Uterus (tissue), 4 donors: ENCODE measurements at places on chromosomes 6 and 20.

DNA sequence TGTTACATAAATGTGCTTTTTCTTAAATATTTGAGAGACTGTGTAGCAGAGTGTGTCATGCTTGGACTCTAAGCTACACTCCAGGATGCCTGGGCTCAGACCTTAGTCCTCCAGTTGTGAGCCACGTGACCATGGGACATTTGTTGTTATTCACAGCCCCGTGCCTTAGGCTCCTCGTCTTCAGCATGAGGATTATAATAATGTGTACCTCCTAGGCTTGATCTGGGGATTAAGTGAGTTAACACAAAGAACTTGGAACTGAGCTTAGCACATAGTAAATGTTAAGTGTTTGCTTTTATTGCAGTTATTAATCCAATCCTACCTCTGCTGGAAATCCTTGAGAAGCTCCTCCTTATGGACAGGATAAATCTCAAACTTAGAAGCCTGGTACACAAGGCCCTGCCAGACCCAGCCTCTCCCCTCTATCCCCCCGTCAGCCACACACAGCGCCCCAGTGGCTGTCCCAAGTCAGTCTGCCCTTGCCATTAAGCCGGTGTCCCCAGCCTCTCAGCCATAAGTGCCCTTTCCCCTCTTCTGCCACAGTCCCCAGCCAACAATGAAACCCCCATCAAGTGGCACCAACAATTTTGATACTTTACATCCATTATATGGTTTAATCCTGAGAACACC is 177.5 kb downstream of the TMEM242 start:
- DNase-seq, result no peak

- DNase-seq, result peak; percentile 91
Measured at GRCh38 chr6:70566751-70567382, at the start of gene SDHAF4. Gene SDHAF4 (plus strand): TSS chr6:70566930. CDS start chr6:70566941, 11 bp downstream.

DNA sequence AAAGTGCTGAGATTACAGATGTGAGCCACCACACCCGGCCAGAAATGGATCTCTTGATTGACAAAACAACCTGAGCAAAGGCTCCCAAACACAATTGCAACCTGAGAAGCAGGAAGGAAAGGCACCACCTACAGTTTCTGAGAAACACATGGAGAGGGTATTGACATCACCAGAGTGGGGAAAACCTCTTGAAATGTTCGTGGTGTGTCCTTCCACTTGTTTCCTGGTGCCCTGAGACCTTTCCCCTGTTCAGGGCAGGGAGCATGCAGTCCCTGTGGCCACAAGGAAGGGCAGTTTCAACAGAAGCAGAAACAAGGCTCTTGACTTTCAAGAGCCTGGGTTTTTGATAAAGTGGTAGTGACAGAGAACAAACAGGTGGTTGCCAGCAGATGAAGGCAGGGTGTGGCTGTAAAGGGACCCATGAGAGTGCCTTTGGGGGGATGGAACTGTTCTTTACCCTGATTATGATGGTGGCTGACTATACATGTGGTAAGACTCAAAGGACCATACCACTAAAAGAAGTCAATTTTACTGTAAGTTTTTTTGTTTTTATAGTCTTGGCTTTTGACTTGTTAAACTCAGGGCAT is 3.2 kb upstream of the BPIFA1 start:
- no peak for DNase-seq

GRCh38 chr6:157144859-157145568 is 178.3 kb downstream of the TMEM242 start:
- no peak for DNase-seq

DNA sequence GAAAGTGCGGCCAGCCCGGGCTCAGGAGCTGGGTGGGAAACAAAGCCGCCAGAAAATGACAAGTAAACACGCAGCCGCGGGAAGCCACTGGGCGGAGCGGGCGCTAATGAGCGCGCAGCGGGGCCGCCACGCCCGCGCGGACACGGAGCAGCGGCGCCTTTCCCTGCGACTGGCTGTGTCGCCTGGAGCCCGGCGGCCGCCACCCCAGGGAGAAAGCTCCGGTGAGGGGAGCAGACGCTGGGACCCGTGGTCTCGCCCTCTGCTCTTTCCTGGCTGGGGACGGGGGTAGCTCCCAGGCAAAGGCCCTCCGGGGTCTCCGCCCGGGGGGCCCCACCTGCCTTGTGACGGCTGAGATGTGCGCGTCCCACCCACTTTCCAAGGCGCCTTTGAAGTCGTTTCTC is 54.9 kb downstream of the PRR18 start:
- no peak for DNase-seq

- no peak for DNase-seq
Measured at GRCh38 chr6:111852725-111853124, 20.5 kb downstream of the FYN start.

DNA sequence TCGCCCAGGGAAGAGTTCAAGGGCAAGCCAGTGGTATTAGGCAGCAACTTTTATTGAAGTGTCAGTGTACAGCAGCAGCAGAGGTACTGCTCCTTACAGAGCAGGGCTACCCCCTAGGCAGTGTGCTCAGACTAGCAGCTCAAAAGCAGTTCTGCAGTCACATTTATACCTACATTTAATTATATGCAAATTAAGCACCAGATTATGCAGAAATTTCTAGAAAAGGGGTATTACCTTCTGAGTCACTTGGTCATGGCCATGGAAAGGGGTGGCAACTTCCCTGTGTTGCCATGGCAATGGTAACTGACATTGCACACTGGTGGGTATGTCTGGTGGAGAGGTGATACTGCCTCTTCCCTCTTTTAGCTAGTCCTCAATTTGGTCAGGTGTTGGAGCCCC is 2.1 kb upstream of the ZKSCAN4 start:
- no peak for DNase-seq

DNA sequence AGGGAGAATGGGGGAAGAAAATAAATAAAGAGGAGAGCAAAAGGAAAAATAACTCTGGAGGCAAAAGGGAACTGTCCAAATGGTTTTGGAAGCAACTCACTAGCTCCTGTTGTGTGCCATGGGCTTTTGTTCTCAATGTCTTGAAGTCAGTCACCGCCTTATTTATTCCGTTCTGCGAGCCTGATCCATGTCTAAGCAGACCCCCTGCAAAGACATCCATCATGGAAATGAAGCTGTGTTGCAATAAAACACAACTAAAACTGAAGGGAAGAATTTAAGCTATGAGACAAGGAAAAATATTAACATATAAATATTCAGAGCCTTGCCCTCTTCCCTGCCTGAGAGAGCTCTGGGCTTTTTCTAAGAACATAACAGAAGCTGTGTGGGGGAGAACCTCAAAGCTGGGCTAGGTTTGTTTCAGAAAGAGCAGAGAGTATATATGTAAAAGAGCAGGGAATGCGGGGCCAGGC is 373.2 kb upstream of the CNR1 start:
- no peak for DNase-seq

DNA sequence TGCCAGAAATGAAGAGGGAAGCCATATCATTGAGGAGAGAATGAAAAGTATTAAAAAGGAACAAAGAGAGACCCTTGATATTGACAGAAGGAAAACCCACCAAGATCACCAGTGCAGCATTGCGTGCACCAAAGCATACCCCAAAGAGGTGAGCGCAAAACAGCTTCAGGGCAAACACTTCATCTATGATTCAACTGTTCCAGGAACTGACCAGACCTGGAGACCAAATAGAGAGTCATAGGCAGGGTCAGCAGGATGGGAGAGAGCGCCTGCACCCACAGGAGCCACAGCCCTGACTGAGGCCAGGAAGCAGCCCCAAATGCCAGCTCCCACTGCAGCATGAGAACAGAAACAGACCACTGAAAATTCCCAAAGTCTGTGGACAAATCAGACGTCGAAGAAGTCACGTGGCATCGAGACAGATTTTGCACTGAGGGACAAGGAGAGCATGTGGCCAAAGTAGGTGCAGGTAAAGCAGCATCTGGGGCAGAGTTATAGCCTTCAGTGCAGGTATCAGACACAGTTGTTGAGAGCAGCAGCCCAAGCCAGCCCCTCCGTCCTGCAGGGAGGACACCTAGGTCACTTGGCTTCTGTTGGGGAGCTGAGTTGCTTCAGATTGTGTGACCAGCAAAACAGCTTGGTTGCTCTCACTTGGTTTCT is 29.3 kb downstream of the CHRNA4 start:
- DNase-seq, result no peak

DNA sequence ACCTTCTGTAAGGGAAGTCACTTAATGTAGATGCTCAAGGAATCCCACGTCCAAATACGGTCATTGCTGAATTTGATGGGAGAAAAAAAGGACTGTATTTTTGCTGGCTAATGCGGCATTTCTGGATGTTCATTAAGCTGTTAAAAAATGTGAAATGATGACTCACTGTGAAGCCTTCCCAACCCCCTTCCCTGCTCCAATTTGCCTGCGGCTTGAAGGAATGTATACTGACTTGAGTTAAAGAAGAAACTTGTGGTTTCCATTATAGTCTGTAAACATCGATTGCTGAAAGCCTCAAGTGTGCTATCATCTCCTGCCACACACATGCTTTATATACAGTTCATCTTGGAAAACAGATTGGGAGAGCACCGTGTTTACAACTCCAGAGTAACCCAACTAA is 249.1 kb upstream of the JAG1 start:
- DNase-seq, result no peak

- peak; percentile 80 for DNase-seq
Measured at GRCh38 chr20:33663161-33664084, 1.3 kb downstream of the C20orf144 start.
